ENCODE measurements at places on chromosomes 2 and 18.

DNA sequence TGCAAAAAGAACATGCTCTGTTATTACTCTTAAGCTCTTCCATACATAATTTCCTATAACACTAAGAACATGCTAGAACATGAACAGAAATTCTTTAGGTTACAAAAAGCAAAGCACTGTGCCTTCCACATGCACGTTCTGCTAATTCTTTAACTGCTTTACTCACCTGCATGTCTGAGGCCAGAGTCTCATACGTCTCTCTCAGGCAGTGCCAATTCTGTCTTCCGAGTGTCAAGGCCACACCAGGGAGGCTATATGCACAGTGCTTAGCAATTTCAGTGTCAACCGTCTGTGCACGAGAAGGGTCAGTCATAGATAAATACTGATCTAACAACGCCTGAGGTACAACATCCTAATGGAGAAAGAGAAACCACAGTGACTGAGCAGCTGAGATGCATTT, 55.1 kb downstream of the PPP4R1 start:
- DNase-seq = no peak

GRCh38 chr2:99879481-99879880, 262.9 kb downstream of the AFF3 start:
- peak; percentile 64 for DNase-seq

DNA sequence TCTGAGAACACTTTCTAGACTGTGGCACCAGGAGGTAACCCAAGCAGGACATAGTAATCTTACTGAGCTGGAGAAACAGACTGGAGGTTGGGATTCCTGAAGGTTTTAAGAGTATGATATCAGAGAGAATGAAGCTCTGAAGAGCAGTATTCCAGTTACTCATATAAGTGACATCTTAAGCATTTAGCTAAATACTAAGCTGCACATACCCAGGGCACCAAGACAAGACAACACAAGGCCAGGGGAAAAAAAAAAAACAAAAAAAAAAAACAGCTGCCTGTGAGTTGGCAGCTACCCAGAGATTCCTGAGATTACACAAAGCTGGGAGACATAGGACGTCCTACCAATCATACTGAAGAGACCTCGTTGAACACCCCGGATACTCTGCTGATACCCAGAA, 175.8 kb downstream of the SRBD1 start:
- peak; percentile 96 for DNase-seq

DNA sequence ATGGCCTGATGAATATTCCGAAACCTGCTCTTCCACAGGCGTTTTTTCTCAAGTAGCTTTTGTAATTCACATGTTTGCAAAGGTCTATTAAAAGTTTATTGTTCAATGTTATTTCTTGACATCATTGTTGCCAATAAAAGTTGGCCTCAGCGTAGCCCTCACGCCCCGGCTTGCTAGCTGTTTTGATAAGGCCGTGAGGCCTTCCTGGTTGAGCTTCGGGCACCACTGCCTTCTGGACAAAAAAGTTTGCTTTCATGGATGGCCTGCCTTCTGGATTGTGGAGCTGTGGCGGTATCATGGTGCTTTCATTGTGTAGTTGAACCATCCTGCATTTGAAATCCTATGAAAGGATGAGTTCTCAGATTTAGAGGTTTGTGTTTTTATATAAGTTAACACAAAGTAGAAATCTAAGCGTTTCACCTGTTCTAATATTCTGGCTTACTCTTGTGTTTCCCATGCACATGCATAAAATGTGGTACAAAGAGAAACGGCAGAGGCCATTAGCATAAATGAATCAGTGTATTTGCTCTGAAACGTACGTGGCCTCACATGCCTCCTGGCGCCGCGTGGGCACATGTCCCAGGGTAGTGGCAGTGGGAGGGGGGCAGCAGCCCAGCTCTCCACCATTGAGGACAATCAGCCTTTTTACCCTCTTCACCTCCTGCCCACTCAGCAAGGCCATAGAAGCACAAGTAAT, 134.5 kb downstream of the NCK2 start:
- peak; percentile 36 for DNase-seq

GRCh38 chr2:135030826-135031225, 16.4 kb downstream of the MAP3K19 start:
- DNase-seq = peak; percentile 22

- peak; percentile 60 for DNase-seq
Measured at GRCh38 chr2:213152065-213152794, 818 bp upstream of the IKZF2 start.

Data from kidney tubule cell (primary cell).